Fibroblast of upper back skin (primary cell): ENCODE measurements at places on chromosomes 3 and 15.

- no peak for DNase-seq
Observed at GRCh38 chr15:75143738-75144334, 57.8 kb upstream of the C15orf39 start.

GRCh38 chr3:169668072-169668956, 4.8 kb upstream of the MECOM start:
- DNase-seq: no peak

DNA sequence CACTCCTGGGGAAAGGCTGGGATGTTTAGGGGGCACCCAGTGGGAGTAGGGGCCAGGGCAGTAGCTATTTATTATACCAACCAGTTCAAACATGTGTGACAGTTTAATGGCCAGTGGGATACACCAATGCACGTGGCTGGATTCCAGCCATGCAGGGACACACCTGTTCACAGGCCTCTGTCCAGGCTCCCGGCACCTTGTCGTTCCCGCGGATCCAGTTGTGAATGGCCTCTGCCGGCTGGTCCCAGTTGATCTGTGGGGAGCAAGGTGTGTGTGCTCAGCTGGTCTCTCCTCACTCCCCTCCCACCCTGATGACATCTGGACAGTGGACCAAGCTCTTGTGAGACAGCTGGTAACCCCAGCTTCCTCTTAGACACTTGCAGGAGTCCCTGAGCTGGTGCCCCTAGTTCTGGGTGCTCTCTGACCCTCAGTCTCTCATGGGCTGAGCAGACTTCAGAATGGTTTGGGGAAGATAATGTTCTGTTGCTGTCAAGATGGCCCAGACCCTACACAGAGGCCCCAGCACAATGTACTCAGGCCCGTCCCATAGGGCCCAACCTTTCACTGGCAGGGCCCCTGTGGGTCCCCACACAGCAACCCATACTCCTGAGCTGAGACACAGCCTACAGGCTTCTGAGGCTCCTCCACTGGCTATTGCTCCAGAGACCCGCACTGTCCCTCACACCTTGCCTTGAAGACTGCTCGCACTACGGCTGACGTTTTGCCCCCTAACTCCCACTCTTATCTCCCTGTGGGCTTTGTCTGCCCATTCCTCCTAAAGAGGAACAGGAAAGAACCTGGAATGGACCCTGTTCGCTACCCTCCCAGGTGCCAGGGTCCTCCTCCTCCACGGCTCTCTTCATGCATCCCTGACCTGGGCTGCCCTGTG, 25.8 kb downstream of the ALDH1L1 start:
- no peak for DNase-seq

DNA sequence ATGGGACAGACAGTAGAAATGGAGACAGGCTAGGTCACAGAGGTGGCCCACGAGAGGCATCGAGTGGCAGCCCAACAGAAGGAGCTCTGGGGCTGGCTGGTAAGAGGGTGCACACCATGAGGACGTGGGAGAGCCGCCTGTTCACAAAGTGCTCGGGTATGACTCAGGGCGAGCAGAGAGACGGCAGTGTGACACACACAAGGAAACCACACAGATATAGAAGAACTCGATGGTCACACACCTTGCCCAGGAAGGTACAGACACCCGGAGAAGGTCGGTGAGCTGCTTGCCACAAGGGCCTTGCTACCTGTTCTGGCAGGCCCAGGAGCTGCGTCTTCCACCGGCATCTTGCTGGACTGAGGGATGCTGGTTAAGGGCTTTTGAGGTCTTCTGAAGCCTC, 50.2 kb downstream of the CA12 start:
- DNase-seq: no peak

DNA sequence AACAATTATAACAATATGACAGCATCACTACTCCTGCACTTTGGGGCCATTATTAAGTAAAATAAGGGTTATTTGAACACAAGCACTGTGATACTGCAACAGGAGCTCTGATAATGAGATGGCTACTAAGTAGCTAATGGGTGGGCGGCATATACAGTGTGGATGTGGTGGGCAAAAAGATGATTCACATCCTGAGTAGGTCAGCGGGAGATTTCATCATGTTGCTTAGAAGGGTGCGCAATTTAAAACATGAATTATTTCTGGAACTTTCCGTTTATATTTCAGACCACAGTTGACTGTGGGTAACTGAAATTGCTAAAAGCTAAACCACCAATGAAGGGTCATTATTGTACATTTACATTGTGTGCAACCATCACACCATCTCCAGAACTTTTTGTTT, 42.3 kb downstream of the FBXO22 start:
- DNase-seq: peak; percentile 51

DNA sequence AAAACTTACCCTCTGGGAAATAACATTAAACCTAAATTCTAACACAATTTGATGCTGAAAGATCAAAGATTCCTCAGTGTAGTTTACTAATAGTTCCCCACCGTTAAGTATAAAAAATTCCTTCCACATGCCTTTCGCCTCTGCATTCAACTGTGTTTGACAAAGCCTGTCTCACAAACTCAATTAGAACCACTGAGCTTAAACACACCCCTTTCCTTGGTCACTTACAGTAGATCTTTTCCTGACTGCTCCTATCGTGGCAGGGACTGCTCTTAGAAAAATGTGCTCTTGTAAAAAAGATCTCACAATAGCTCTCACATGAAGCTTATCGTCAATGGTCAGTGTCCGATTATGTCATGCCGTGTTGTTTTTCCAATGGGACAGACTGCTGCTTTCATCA, 8.9 kb upstream of the KBTBD8 start:
- no peak for DNase-seq

GRCh38 chr3:72580246-72580756, 267.9 kb downstream of the SHQ1 start:
- no peak for DNase-seq

DNA sequence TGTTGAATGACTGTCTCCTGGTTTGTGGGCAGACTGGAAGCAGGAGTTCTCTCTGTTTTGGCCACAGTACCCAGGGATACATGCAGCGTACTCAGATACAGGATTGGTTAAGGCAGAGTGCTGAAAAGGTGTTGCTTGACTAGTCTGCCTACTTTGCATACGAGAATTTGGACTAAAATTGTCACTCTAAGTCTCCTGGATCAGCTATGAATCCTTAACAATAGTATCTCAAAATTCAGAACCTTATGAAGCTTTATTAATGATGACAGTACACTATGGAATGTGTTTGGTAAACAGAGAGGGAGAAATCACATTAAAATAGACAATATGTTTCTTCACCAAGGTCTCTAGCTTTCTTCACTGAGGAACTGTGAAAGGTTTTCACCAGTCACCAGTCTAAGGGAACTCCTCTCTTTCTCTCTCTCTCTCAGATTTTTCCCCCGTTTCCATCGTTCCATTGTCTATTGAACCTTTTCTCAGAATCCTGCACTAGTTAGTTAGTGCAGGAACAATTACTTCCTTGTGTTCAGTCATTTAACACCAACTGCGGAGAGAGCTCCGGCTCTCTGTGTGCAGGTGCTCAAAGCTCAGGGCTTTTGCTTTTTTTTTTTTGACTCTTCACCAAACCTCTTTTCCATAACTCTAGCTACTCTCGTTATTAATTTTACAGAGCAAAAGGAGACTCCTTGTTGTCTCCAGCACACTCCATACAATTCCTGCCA, 85.9 kb upstream of the FNDC3B start:
- DNase-seq: no peak

GRCh38 chr15:91311986-91312385, 211.9 kb downstream of the SV2B start:
- DNase-seq: no peak

- DNase-seq: no peak
Observed at GRCh38 chr15:41562784-41563198, 3.8 kb downstream of the TYRO3 start.

DNA sequence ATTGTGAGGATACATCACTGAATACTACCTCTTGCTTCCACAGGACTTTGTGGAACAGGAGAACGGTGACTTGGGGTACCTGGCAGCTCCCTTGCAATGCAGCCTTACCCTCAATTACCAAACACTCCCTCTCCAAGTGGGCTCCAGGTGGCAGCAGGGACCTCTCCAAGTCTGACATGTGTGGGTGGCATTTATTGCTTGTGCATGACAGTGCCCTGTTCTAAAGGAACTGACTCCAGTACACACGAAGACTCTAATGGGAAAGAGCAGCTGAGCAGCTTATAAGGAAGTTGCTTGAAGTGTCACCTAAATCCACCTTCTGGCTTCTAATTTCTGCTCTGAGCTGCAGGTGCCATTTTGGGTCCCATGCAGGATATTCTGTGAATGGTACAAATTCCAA, 174.1 kb upstream of the SLCO3A1 start:
- DNase-seq: no peak

DNA sequence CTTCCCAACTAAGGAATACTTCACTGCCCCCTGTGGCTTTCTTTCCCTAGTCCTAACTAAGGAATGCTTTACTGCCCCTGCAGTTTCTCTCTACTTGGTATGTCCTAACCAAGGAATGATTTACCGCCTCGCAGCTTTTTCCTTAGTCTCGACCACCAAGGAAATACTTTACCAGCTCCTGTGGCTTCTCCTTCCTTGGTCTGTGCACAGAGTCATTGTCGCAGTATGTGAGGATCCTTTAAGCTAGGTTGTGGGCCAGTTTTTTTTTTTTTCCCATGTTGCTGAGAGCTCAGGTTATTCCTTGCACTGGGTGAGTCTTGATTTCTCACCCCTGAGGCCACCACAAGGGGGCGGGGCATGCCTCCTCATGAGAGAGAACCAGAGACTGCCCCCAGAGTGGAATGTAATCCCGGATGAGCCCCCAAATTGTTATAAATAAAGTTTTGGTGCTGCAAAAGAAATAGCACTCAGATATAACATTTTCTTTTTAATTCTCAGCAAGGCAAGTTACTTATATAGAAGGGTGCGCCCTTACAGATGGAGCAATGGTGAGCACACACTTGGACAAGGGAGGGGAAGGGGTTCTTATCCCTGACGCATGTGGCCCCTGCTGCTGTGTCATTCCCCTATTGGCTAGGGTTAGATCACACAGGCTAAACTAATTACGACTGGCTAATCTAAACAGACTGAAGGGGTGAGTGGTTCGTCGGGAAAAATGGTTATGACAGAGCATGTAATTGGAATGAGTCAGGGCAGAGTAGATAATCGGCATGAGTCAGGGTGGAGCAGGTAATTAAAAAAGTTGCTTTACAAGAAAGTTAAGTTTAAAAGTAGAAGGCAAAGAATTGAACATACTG, 27.0 kb downstream of the NDUFB4 start:
- peak; percentile 18 for DNase-seq

DNA sequence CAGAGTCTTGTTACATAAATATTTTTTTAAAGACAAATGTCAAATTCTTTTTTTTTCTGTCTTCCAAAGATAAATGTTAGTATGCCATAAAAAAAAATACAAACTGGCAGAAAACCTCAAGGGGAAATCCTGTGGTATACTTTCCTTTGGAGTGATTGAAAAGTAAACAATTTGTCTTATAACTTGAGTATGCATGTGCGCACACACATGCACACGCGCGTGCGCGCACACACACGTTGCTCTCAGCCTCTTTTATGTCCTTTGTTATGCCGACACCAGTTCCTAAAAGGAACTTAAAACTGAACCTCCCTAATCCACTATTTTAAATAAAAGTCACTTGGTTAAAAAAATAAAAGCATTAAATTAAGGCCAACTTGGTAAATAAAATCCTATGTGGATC, 58.1 kb downstream of the TGFBR2 start:
- no peak for DNase-seq

DNA sequence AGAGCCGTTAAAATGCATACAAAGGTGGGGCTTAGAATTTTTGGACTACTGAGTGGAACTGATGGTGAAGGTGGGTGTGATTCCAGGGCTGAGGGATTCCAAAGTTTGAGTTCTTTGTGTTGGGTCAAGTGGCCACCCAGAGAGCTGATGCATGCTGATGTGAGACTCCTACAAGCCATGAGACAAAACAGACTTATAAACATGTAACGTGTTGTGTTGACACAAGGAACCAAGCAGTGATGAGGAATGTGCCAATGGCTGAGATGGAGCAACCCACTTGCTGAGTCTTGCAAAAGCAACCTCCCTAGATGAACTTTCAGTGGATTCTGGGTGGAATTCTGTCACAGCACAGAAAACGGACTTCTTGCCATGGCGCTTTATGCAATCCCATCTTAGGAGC, 289.0 kb downstream of the TLE3 start:
- DNase-seq: no peak

GRCh38 chr15:74815121-74815934, 2.7 kb downstream of the LMAN1L start:
- no peak for DNase-seq

- DNase-seq: no peak
Observed at GRCh38 chr15:68555679-68556037, 23.1 kb upstream of the CORO2B start.
